Panc1 (cell line): ENCODE measurements at places on chromosomes 7 and 10.

- no peak for DNase-seq
Measured at GRCh38 chr10:118394301-118395200, 52.4 kb upstream of the FAM204A start.

DNA sequence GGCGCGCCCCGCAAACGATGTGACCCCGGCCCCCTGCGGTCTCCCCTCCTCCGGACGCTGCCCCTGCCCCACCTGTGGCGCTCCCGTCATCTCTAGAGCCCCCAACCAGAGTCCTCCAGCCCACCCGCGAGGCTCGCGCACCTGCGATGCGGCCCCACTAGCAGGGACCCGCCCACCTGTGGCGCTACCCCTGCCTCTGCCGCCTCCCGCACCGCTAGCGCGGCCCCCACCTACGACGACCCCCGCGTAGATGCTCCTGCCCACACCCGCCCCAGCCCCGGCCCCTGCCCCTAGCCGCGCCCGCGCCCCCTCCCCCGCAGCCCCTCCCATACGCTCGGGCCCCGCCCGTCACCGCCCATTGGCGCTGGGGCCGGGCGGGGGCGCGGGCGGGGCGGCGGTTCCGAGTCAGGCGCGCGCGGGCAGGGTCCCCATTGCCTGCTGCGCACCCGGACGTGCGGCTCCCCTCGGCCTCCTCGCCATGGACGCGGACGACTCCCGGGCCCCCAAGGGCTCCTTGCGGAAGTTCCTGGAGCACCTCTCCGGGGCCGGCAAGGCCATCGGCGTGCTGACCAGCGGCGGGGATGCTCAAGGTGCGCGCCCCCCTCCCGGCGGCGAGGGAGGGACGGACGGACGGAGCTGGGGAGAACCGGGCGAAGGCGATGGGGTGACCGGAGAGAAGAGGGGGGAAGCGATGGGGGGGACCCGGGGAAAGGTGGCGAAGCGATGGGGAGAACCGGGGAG, at the start of gene PFKP:
Gene PFKP, plus strand, starts transcription at position 431 of the 741 bp plus-strand sequence. Its CDS starts 48 bp downstream, at position 479.
- DNase-seq = no peak

GRCh38 chr10:108385963-108386362, 1221.5 kb upstream of the SORCS1 start:
- DNase-seq = no peak

DNA sequence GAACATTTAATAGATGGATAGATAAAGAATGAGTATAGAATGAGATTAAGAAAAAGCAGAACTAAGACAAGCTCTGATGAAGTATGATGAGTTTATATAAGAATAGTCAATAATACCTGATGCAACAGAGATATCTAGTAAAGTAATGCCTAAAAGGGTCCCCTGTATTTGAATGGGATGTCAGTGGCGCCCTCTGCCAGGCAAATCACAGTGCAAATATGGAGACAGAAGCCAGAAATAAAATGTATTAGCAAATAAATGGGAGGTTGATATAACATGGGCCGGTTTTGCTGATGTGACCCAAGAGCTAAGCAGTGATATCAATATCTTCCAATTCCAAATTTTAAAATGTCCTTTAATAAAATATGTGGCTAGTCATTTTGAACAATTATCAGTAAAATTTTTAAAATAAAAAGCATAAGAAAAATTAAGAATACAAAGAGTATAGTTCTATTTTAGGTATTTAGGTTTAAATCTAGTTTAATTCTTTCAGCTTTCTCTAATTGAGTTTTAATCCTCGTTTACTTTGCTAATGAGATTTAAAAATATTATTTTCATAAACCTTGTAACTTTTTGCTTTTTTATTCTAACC, 62.6 kb downstream of the ADK start:
- no peak for DNase-seq

DNA sequence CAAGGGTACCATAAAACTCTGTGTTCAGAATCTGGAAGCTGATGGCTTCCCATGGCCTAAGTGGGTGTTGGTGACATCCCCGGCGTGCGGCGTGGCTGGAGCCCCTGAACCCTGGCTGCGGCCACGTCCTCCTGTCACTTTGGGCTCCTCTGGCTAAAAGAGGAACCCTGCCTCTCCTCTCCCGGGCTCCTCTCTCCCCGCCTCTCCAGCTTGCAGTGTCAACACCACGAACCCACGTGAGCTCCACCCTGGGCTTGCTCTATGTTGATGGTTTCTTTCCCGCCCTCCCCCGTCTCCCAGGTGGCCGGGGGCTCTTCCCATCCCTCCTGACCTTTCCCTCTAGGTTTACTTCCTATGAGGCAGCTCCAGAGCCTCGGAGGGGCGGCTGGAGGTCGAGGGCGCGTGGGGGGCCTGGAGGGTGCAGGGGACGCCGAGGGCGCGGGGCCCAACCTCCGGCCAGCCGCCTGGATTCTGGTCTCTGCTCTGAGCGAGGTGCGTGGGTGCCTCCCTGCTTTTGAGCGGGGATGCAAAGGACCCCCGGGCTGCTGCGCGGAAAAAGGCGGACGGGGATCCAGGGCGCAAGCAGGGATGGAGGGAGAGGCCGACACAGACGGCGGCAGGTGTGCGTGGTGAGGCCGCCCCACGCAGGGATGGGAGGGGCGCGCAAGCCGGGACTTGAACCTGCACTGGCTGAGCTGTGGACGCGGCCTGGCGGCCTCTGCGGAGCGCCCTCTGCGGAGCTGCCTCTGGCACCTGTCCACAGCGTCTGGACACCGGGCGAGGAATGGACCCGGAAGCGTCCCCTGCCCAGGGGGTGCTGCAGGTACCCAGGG, 115.5 kb upstream of the DIP2C start:
- DNase-seq = no peak

- DNase-seq = no peak
Measured at GRCh38 chr10:6840766-6841165, 260.7 kb upstream of the PRKCQ start.

GRCh38 chr10:70621503-70622078, 19.1 kb upstream of the PRF1 start:
- no peak for DNase-seq

DNA sequence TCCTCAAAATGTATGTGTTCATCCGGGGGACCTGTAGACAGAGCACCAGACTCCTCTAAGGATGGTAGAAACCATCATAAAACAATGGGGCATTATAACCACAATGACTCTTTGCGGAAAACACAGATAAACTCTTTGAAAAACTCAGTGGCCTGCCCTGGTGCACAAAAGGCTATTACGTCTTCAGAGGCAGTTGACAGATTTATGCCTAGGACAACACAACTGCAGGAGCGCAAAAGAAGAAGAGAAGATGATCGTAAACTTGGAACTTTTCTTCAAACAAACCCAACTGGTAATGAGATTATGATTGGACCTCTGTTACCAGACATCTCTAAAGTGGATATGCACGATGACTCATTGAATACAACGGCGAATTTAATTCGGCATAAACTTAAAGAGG, 6.0 kb downstream of the RBM48 start:
- DNase-seq = no peak

DNA sequence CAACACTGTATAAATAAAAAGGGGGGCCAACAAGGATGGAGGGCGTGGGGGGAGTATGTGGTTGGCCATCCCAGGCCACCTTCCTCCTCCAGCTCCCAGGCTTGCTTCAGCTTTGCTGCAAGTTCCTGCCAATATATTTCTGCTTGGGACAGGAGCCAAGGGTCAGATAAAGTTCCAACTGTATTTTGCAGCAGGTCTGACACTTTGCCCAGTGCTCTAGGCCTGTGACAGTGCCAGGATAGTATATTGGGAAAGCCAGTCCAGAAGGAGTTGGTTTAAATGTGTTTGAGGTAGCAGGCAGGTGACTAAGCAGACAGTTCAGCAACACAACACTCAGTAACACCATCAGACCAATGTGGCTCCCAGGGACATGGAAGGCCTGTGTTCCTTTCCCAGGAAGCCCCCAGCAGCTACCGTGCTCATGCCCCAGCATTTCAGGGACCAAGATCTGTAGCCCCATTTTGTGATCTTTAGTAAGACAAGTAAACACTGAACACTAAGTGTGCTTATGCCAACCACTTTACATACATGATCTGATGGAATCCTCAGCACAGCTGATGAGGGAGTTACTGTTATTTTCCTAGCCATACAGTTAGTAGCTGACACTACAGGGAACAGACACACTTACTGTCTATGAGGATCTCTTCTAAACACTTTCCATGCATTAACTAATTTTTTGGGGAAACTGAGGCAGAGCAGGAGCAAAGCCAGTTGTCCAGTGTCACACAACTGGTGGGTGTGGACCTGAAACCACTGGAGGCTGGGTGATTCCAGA, 38.9 kb downstream of the DNAJB12 start:
- no peak for DNase-seq

GRCh38 chr10:97083228-97083829, 102.4 kb downstream of the SLIT1 start:
- DNase-seq = no peak

DNA sequence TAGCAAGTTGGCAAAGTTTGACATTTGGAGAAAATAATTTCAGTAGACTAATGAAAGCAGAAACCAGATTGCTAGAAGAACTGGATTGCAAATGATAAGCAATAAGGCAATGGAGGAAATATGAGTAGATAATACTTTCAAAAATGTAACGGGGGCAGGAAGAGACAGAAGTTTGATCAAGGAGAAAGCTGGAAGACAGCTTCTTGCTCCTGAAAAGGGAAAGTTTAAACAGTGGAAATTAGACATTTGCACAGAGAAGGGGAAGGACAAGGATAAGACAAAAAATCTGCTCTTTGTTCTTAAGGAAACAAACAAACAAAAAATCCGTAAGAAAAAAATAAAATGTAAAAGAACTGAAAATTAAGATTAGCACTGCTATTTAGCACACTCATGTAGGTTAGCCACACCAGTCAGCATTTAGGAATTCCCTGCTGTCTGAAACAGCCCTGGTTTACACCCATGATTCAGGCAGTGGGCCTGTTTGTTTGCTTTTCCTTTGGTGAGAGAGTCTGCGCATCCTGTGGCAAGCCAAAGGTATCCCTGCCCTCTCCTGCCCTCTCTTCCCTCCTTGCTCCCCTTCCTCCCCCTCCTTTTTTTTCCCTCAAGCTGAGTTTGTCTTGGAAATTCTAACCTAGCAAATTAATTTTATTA, 104.3 kb upstream of the CAV2 start:
- DNase-seq = peak; percentile 91

DNA sequence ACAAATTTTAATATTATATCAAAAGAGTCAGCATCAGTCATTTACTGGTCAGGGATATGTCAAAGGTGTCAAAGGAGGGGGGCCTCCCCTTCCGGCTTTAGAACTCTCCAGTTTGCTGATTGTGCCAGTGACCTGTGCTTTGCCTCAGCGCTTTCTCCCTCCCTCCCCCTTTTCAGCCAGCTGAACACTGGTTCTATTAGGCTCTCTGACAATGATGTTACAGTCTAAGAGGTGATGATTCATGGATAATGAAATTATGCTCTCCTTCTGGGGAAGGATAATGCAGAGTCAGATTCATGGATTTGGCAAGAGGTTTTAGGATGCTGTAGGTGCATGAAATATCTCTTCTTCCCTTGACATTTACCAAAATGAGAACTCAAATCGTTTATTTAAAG, 6.1 kb downstream of the LRRTM3 start:
- DNase-seq = no peak

DNA sequence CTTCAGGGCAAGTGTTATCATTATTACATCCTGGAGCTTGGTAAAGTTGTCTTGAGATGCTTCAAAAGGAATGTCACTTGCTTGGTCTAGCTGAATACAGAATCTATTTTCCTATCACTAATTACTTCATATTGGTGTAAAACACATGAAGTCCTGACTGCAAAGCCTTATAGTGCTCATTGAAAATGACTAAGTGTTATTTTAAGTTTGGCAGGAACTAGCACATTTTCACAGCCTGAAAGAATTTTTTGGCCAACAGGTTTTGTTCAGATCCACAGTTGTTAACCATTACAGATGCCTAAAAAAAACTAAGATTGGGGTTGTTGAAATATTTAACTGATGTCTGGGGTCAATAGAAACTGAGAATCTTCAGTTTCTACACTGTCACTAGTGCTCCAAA, 149.3 kb downstream of the NEBL start:
- no peak for DNase-seq

- DNase-seq = no peak
Measured at GRCh38 chr10:58352956-58353610, 18.3 kb downstream of the UBE2D1 start.

DNA sequence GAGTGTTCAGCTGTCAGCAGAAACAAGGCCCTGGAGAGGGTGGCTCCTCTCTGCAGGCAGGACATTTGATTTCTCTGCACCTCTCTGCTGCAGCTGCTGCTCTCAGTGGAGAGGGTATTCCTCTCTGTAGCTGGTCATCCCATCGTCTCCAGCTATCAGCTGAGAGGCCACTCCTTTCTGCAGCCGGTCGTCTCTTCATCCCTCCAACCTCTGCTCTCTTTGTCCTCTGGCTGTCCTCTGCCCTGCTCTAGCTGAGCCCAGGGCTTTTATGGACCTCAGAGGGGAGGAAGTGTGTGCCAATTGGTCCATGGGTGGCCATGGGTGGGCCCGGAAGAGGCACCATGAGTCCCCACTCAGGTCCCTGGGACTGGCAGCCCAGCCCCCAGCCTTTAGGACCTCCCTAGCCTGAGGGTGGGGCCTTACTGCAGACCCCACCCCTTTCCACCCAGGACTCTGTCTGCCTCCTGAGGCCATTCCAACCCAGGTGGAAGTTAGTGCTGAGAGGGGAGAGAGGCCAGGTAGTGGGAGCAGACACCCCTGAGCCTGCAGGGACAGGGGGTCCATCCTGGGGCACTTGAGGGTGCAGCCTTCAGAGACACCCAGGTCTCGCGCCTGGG, 26.2 kb upstream of the CDCA7L start:
- no peak for DNase-seq

- DNase-seq = no peak
Measured at GRCh38 chr7:66657798-66658197, 29.1 kb downstream of the KCTD7 start.

- DNase-seq = no peak
Measured at GRCh38 chr7:111409714-111410422, 152.4 kb downstream of the IMMP2L start.

- DNase-seq = no peak
Measured at GRCh38 chr7:901041-901387, 24.7 kb downstream of the GET4 start.

DNA sequence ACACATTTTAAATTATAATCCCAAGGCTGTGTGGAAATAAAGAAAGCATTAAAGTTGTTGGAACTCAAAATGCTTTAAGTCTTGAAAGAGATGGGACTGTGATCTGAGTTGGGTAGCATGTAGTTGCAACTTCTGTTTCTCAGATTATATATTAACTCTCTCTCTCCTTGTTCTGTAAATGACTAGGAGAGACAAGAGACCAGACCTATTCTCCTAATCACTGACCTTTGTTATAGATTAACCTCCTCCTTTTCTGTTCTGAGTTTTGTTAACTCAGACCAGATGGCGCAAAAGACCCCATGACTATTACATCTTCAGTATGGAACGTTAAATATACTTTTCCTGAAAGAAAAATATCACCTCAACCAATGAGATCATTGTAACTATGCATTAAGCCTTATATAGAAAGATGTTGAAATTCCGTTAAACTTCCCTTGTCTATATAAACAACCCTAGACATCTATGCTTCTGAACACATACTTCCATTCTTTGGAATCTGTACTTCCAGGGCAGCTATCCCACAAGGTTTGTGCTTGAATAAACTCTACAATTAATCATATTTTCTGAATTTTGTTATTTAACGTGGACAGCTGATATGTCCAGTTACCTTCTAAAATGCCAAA, 143.5 kb upstream of the TRIM24 start:
- no peak for DNase-seq
